ENCODE measurements at places on chromosomes 13 and 19.

DNA sequence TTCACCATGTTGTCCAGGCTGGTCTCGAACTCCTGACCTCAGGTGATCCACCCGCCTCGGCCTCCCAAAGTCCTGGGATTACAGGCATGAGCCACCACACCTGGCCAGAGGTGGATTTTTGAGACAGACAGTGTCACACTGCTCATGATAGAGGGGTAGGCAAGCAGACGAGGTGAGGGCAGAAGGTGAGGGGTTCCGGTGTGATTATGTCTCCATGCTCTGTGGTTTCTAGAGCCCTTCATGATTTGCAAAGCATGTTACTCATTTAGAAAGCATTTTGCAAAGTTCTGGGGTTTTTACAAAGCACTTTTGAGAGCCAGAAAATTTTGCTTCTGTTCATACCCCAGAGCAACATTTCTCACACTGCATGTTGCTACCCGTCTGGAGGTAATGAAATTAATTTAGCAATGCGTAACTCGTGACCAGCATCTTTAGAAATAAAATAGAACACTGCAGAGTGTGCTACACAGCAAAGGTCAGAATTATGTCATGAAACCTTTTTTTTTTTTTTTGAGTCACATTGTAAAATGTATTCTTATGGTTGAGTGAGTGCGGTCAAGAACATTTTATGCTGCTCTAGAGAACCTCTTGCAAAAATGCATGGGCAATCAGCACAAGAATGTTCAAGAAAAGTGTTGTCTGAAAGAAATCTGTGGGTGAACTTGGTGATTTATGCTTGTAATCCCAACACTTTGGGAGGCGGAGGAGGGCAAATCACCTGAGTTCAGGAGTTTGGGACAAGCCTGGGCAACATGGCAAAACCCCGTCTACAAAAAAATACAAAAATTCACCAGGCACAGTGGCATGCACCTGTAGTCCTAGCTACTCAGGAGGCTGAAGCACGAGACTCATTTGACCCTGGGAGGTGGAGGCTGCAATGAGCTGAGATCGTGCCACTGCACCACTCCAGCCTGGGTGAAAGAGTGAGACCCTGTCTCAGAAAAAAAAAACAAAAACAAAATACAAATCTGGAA is 58.0 kb downstream of the MAP4K1 start:
- DNase-seq: no peak

- DNase-seq: no peak
Observed at GRCh38 chr13:97068151-97068550, 73.9 kb upstream of the OXGR1 start.

GRCh38 chr19:11639245-11639601 is 41.9 kb downstream of the ZNF627 start:
- no peak for DNase-seq

DNA sequence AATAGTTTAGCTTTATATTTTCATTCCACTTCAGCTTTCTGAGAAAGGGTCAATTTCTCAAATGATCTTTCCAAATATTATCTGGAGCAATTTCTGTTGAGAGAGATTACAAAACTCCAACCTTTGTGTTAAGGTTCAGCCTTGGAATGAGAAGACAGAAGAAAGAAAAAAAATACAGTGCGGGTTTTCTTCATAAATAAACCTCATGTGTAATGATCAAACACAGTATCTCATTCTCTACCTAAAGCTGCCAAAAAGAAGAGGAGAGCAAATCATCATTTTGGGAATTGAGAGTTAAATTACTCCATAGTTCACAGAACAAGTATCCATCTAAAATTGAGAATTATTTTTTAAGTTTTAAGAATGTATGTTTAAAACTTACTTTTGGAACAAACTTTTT is 420.5 kb downstream of the KLF5 start:
- no peak for DNase-seq

DNA sequence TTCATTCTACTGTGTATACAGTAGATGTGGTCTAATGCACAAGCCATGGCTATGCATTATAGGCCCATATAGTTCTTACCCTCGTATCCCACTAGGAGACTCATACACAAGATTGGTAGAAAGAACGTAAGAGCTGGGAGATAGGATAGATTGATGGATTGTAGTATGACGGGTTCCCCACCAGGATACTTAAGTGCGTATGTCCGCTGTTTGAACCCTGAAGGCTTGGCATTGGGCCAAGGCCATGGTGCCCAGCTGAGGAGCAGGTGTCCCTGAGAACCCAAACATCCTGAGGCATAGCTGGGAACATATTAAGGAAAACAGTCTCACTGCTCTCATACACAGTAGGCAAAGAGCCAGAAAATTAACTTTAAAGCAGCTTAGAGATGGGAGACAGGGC is 617.5 kb upstream of the KLF12 start:
- no peak for DNase-seq

DNA sequence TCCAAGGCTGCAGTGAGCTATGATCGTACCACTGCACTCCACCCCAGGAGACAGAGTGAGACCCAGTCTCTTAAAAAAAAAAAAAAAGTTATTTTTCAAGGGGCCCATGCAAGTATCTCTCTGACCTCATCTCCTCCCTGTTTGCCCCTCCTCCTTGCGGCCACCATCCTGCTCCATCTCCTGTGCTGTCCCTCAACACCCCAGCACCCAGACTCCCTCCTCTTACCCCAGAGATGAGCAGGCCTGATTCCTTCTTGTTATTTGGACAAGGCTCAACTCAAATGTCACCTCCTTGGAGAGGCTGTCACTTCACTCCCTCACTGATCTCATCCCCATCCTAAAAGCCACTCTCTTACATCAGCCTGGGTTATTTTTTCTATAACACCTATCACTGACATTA is 4.4 kb downstream of the RYR1 start:
- DNase-seq: no peak

DNA sequence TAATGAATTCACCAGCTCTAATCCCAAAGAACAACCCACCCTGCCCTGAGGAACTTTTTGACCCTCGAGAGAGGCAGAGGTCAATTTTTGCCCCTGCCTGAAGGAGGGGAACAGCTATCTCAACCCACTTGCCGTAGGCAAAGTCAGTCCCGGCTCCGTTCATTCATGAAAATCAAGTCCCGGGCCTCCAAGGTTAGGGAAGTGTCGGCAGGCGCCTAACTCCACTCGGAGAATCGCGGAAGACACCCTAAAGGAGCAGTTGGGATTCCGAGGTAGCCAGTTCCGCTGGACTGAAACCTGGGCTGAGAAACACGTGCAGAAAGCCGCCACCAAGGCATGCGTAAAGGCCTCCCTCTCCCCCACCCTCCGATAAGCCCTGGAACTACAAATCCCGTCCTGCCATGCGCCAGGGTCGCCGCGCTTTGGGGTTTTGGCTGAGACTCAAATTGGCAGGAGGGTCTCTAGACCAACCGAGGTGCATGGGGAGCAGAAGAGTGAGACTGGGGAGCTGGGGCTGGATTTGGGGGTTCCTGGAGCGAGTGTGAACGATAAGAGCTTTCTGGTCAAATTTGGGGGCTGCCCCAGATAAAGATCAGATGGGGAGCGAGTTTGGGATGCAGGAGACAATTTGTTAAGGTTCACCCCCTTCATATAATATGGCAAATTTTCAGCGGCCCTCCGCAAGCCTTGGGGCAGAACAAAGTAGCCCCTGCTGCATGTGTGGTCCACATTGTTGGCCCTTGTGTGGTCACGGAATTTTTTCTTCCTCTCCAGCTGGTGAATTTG is at the start of gene TNPO2:
TSS of gene TNPO2 (minus strand) at position 292 of the 786 bp plus-strand sequence. CDS start 2,955 bp downstream, outside the sequence.
- DNase-seq: peak; percentile 52

- DNase-seq: no peak
Observed at GRCh38 chr13:29573190-29573589, 22.3 kb downstream of the SLC7A1 start.

- no peak for DNase-seq
Observed at GRCh38 chr13:46850214-46850613, 46.6 kb downstream of the HTR2A start.

- DNase-seq: no peak
Observed at GRCh38 chr19:48842789-48843162, 6.5 kb upstream of the HSD17B14 start.

GRCh38 chr13:59946944-59947343 is 216.8 kb downstream of the DIAPH3 start:
- DNase-seq: no peak

- no peak for DNase-seq
Observed at GRCh38 chr13:25977216-25977615, 74.6 kb downstream of the SHISA2 start.

- no peak for DNase-seq
Observed at GRCh38 chr13:21365574-21365973, 93.5 kb downstream of the ZDHHC20 start.

- no peak for DNase-seq
Observed at GRCh38 chr19:1865172-1866010, 2.0 kb upstream of the KLF16 start.

- no peak for DNase-seq
Observed at GRCh38 chr19:407511-408440, 1.2 kb downstream of the C2CD4C start.

GRCh38 chr19:32289566-32290210 is 55.7 kb upstream of the ZNF507 start:
- DNase-seq: no peak

DNA sequence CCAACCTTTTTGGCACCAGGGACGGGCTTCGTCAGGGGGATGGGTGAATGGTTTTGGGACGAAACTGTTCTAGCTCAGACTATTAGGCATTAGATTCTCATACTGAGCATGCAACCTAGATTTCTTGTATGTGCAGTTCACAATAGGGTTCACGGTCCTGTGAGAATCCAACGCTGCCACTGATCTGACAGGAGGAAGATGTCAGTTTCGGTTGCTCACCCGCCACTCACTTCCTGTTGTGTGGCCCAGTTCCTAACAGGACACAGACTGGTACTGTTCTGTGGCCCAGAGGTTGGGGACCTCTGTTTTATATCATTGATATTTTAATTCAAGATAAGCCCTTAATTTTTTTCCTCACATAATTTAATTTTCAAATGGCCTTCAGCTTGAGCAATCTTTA is 26.7 kb upstream of the TDRD3 start:
- no peak for DNase-seq

- no peak for DNase-seq
Observed at GRCh38 chr13:45337395-45337794, 3.6 kb downstream of the TPT1 start.

GRCh38 chr19:14070268-14071050 is 2.1 kb upstream of the MISP3 start:
- DNase-seq: no peak

GRCh38 chr13:25581351-25581750 is 209.6 kb downstream of the ATP8A2 start:
- no peak for DNase-seq

DNA sequence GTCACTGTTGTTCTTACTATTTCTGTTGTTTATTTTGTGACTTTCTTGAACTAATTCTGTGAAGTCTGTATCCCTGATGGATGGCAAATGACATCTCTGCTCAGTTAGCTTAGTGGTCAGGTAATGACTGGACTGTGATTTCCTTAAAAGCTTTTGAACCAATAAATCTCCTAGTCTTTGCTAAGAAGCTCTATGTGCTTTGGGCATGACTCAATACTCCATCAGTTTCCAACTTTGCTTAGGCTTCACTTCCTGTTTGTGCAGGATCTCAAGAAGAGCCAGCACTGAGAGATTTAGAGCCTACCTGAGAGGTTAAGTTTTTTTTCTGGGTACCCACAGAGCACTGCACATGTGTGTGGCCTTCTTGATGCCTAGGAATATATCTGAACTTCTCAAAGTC is 329.7 kb upstream of the HTR2A start:
- DNase-seq: no peak

DNA sequence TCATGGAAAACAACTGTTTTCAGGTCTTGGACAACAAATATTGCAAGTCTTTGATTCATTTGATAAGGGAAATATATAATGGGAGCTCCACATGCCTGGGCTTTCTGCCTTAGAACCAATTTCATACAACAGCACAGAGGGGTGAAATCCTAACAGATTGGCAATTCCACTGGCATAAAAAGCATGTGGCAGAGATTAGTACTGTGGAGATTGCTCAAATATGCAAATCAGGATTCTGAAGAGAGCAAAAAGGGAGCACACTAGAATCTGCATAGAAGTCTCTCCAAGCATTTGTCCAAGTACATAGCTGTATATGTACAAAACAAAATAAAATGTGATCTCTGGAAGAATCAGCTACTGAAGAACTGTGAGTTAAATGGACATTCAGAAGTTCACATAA is 312.9 kb upstream of the SLITRK5 start:
- DNase-seq: no peak

DNA sequence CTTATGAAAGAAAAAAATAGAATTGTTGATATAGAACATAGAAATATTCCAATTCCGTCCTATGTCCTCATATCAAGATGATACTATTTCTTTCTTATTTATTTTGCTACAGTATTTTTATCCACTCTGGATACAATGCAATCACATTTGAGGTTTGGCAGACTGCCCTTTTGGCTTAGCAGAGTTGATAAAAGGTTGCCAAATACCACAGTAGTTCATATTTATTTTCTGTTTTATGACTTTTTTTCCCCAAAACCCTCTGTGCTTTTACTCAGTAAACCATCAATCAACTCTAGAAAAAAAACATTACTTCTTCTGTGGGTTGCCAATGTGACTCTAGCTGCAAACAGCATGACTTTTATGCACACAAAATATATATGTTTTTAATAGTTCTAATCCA is 424.5 kb downstream of the PCDH9 start:
- no peak for DNase-seq

DNA sequence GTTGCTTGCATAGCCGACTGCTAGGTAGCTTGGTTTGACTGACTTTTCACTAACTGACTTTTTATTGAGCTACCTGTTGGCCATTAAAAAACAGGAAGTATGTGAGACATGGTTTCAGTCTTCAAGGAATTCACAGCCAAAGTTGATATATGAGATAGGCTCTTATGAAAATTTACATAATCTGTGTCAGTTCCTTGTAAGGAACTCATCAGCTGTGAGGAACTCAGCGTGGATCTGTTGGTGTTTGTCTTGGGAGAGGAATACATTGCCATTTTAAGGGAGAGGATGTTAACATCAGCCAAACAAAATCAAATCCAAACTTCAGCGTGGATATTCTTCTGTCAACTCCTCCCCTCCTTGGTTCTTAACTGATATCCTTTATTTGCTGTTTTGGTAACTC is 2.0 kb downstream of the RNF113B start:
- DNase-seq: no peak

GRCh38 chr13:110170020-110170790 is 136.8 kb downstream of the COL4A1 start:
- DNase-seq: no peak

GRCh38 chr19:29940971-29941585 is 961 bp upstream of the URI1 start:
- DNase-seq: no peak

GRCh38 chr13:79222427-79223205 is 183.4 kb downstream of the RBM26 start:
- DNase-seq: no peak

Measured in stimulated activated CD8-positive, alpha-beta memory T cell treated with anti-CD3 and anti-CD28 coated beads, Interleukin-2, amount 100 ng/mL, for 48 hours (primary cell).